ENCODE measurements at places on chromosomes 7 and 10. TPM values are rescaled to one million over a fixed set of nuclear protein-coding genes. Genes with fewer than 3 reads are reported as not detected.

The SLC18A3 gene
- not detected for total RNA-seq

The SPDYE6 gene
- not detected for total RNA-seq

The ZNF775 gene
- 4.4 TPM for total RNA-seq

The ABCA13 gene
- total RNA-seq, result 0.35 TPM

GRCh38 chr7:45021604-45022296 lies 21.7 kb downstream of the CCM2 start:
- no peak overlapping the region for H3K4me3 ChIP-seq
- no peaks in the 10 kb centered on the region for H3K27me3 ChIP-seq
- no peaks in the 10 kb centered on the region for H3K4me1 ChIP-seq

DNA sequence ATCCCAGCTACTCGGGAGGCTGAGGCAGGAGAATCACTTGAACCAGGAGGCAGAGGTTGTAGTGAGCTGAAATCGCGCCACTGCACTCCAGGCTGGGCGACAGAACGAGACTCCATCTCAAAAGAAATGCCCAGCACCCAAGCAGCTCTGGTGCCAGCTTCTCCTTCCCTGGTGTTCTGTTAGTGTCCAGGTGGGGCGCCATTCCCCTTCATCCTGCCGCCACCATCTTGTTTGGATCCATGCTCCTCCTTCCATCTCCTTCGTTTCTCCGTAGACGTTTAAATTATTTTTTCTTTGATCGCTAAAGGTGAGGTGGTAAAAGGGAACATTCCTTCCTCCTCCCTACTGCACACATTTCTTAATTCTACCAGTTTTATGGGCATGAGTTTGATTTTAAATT lies 30.3 kb downstream of the PROSER2 start:
- H3K36me3 ChIP-seq, result peaks cover 29% of the 10 kb centered on the region
- H3K4me1 ChIP-seq, result no peaks in the 10 kb centered on the region
- peak; percentile 33 for DNase-seq
- no peak overlapping the region for H3K4me3 ChIP-seq

- H3K4me1 ChIP-seq, result no peaks in the 10 kb centered on the region
- no peak for DNase-seq
- H3K36me3 ChIP-seq, result no peaks in the 10 kb centered on the region
- no peaks in the 10 kb centered on the region for H3K27me3 ChIP-seq
These were observed 235.8 kb downstream of the PAXIP1 start for GRCh38 chr7:154767142-154767541.

GRCh38 chr10:28794986-28795385 lies 117.7 kb downstream of the BAMBI start:
- H3K27me3 ChIP-seq, result no peaks in the 10 kb centered on the region
- no peak overlapping the region for H3K4me3 ChIP-seq
- no peak overlapping the region for H3K27ac ChIP-seq
- H3K4me1 ChIP-seq, result no peaks in the 10 kb centered on the region

DNA sequence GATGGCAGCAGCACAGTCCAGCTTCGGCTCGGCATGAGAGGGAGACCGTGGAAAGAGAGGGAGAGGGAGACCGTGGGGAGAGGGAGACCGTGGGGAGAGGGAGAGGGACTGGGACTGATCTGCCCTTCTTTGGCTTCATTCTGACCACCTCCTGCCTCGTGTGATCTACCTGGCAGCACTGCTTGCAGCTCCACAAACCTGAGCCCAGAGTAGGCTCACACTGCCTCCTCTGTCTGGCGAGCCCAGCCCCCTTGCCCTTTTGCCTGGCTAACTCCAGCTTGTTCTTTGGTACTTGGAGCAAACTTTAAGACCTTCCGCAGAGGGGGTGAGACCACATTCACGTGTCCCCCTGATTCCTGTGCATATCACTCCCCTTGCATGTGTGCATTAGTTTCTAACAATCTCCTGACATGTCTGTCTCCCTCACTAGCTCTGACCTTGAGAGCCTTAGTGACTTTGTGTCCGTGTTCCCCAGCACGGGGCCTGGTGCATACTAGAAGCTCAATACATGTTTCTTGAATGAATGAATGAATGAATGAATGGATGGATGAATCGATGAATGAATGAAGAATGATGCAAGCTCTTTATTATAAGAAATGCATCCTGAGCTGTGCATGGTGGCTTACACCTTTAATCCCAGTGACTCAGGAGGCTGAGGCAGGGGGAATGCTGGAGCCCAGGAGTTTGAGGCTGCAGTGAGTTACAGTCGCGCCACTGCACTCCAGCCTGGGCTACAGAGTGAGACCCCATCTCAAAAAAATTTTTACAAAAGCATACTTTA lies 31.2 kb downstream of the UBTD1 start:
- H3K27me3 ChIP-seq, result no peaks in the 10 kb centered on the region
- no peak overlapping the region for H3K4me3 ChIP-seq
- no peak overlapping the region for H3K27ac ChIP-seq
- no peaks in the 10 kb centered on the region for H3K36me3 ChIP-seq
- no peak for DNase-seq

DNA sequence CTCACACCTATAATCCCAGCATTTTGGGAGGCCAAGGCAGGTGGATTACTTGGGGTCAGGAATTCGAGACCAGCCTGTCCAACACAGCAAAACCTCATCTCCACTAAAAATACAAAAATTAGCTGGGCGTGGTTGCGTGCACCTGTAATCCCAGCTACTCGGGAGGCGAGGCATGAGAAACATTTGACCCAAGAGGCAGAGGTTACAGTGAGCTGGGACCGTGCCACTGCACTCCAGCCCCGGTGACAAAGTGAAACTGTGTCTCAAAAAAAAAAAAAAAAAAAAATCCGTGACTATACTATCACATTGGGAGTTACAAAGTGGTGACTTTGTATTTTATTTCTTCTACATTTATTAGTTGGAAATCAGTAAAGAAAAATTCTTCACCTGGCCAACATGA lies 101.2 kb downstream of the EPC1 start:
- H3K36me3 ChIP-seq, result no peaks in the 10 kb centered on the region
- H3K27ac ChIP-seq, result no peak overlapping the region
- no peak for DNase-seq
- H3K27me3 ChIP-seq, result no peaks in the 10 kb centered on the region
- no peaks in the 10 kb centered on the region for H3K4me1 ChIP-seq
- H3K4me3 ChIP-seq, result no peak overlapping the region

DNA sequence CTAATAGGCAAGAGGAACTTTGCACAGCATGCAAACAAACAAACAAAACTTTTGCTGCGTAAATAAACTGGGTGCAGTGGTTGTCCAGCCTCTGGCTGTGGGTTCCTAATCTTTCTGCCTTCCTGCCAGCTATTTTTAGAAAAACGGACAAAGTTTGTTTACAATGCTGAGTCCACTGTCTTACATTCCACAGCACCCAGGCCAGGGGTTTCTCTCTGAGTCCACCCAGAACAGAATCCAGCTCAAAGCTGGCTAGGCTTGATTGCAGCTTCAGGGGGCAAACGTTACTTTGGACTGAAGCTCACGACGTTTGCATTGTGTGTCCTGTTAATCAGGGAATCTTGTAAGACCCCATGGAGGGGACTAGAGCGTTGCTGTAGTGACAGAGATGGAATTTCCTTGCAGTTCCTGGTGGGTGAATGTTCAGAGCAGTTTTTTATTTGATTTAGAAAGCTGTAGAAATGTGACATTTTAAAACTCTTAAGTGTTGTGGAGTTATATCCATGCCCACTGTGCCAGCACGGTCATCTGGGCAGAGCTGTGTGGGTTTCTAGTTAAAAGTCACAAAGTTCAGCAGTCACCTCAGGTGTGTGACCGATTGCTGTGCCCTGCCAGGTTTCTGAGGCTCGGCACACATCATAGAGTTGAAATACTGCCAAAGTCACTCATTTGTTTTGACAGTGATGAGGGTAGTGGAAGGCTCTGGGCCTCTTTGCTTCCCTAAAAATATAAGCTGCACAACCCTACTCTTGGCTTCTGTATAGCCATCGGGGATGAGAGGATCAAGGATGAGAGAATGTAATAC lies 247.0 kb downstream of the STK31 start:
- no peaks in the 10 kb centered on the region for H3K36me3 ChIP-seq
- no peak overlapping the region for H3K27ac ChIP-seq
- H3K27me3 ChIP-seq, result no peaks in the 10 kb centered on the region
- H3K4me3 ChIP-seq, result no peak overlapping the region

- no peak overlapping the region for H3K4me3 ChIP-seq
- peaks cover 71% of the 10 kb centered on the region for H3K36me3 ChIP-seq
- H3K4me1 ChIP-seq, result no peaks in the 10 kb centered on the region
- H3K27me3 ChIP-seq, result no peaks in the 10 kb centered on the region
- H3K27ac ChIP-seq, result no peak overlapping the region
These were observed 14.9 kb upstream of the PON3 start for GRCh38 chr7:95411036-95411435.

- no peak for DNase-seq
- no peak overlapping the region for H3K4me3 ChIP-seq
- H3K27ac ChIP-seq, result no peak overlapping the region
- no peaks in the 10 kb centered on the region for H3K36me3 ChIP-seq
- peaks cover 27% of the 10 kb centered on the region for H3K4me1 ChIP-seq
These were observed 141.2 kb downstream of the GLI3 start for GRCh38 chr7:42095791-42096190.

DNA sequence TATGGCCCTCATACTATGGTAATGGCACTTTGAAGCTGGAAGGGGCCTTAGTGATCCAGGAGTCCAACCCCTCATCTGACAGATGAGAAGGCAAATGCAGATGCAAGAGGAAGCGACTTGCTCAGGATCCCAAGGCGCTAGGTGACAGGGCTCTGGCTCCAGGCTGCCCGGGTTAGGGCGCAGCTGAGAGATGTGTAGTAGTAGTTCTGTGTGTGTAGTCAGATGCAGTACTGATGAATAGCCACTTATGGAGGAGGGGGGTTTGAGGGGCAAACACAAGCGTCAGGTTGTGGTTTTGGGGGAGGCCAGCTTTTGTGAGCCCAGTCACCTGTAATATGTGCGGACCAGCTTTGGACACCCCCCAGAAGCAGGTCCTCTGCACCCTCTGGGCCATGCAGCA lies 4.8 kb downstream of the ADRA2A start:
- no peak overlapping the region for H3K4me3 ChIP-seq
- H3K36me3 ChIP-seq, result no peaks in the 10 kb centered on the region
- peaks cover 20% of the 10 kb centered on the region for H3K4me1 ChIP-seq
- H3K27me3 ChIP-seq, result peaks cover 28% of the 10 kb centered on the region

DNA sequence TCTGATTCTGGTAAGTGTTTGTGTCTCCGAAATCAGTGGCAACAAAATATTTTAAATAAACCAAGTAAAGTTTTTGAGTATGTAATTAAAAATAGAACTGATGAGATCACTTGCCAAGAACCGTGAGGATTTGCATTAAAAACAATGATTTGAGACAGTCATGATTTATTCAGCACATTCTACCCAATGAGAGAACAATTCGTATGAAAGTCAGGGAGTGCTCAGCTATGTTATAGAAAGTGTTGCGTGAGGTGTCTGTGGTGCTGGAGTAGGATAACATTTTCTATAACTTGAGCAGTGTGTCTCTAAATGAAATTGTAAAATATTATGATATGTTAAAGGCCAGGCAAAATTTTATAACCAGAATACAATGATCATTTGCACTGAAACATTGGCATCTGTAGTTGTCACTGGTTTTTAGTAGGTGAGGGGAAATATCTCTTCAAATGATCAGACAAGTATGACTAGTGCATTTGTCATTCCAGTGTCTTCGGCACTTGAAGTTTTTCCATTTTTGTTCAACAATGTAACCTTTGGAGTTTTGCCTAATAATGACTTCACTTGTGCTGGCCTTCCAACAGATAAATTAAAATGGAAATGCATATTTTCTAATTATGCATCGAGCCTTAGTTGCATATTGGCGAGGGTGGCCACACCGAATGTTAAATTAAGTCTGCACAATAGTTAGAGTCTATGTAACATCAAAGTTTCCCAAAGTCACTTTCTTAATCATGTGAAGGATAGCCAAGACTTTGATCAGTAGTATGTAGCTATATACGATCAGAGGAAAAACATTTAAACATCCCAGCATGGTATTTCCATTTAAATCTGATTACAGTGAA lies 335.9 kb downstream of the GFRA1 start:
- H3K4me1 ChIP-seq, result no peaks in the 10 kb centered on the region
- no peaks in the 10 kb centered on the region for H3K27me3 ChIP-seq
- no peak for DNase-seq
- no peaks in the 10 kb centered on the region for H3K36me3 ChIP-seq
- H3K27ac ChIP-seq, result no peak overlapping the region
- H3K4me3 ChIP-seq, result no peak overlapping the region

DNA sequence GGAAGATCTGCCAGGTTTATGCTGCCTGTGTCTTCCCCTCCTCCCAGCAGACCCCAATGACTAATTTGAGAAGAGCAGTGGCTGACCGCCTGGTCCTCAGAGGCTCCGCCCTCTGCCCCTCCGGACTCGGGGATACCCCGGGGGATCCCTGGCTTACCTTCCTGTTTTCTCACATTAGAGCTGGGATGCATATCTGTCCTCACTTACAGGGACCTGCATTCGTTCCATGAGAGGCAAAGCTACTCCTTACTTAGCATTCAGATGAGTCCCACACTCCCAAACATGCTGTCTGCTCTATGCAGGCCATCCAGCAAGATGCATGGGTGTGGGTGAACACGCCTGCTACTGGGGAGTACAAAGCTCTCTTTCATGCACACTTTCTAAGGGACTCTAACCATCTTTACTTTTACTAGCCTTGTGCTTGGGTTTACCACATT lies 24.0 kb downstream of the VOPP1 start:
- DNase-seq, result no peak
- H3K4me1 ChIP-seq, result peaks cover 31% of the 10 kb centered on the region
- no peaks in the 10 kb centered on the region for H3K27me3 ChIP-seq
- no peak overlapping the region for H3K4me3 ChIP-seq
- H3K36me3 ChIP-seq, result no peaks in the 10 kb centered on the region

DNA sequence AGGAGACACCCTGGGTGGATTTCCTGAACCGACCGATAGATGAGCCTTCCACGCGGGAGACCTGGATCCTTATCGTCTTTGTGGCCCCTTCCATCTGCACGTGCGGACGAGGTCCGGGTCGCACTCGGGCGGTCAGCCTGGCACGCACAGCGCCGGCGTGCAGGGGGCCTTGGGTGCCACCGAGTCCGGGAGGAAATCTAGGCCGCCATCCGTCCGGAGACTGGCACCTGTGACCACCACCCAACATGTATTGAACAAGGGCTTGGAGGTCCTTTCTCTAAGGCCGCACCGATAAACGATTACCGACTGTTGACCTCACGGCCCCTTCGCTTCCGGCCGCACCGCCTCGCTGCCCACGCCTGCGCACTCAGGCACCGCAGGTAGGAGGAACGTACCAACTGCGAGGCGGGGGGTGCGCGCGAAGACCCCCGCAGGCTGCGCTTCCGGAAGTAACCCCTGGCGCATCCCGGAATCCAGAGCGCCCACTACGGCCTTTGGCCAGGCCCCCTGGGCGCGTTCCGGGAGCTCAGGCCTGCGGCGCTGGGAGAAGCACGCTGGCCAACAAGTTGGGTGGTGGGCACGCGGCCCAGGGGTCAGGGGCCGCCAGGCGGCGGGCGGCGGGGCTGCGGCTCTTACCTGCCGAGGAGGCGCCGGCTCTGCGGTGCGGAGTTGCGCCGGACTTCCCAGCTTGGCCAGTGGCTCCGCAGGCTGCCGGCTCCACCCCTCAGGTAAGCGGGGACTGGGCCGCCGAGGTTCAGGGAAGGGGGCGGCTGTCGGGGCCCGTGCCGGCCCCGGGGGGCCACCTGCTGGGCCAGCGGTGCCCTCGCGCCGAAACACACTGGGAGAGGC lies at the start of the genes ACTR3C and LRRC61:
TSS of gene ACTR3C (minus strand) at position 713 of the 849 bp plus-strand sequence. CDS start 28,249 bp downstream, outside the sequence.
TSS of gene LRRC61 (plus strand) at position 523 of the 849 bp plus-strand sequence. CDS start 13,507 bp downstream, outside the sequence.
- DNase-seq, result peak; percentile 88
- H3K4me1 ChIP-seq, result peaks cover 22% of the 10 kb centered on the region

GRCh38 chr10:75738924-75739323 lies 307.5 kb downstream of the LRMDA start:
- no peak for DNase-seq
- no peak overlapping the region for H3K4me3 ChIP-seq
- H3K36me3 ChIP-seq, result no peaks in the 10 kb centered on the region
- H3K27me3 ChIP-seq, result no peaks in the 10 kb centered on the region
- no peaks in the 10 kb centered on the region for H3K4me1 ChIP-seq
- no peak overlapping the region for H3K27ac ChIP-seq

GRCh38 chr10:124142960-124143359 lies 49.6 kb upstream of the CHST15 start:
- no peak overlapping the region for H3K27ac ChIP-seq
- H3K27me3 ChIP-seq, result no peaks in the 10 kb centered on the region
- H3K4me3 ChIP-seq, result no peak overlapping the region
- no peak for DNase-seq
- H3K36me3 ChIP-seq, result no peaks in the 10 kb centered on the region
- H3K4me1 ChIP-seq, result peaks cover 15% of the 10 kb centered on the region

All from upper lobe of right lung (tissue), 1 donor.